ENCODE measurements at places on chromosomes 4 and X.

DNA sequence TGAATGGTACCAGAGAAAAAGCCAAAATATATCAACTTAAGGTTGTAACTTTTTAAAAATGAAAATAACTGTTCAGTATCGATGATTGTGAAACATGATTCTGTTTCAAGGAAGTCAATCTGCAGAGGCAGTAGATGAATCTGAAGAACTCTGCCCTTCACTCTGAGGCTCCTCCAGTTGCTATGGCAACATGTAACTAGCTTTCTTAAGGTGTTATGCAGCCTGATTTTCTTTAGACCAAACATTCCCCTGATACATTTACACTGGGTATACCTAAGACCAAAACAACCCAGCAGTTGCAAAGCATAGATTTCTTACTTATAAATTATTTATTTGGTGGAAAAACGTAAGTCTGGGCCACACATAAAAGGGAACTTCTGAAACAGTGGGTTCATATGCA, 133.6 kb upstream of the RASGEF1B start:
- DNase-seq, result no peak

GRCh38 chr4:158428242-158428641, 93.4 kb upstream of the RXFP1 start:
- no peak for DNase-seq

GRCh38 chrX:115413246-115413878, 123.8 kb downstream of the LUZP4 start:
- DNase-seq, result no peak

GRCh38 chr4:98081936-98082335, 61.3 kb downstream of the STPG2 start:
- DNase-seq, result no peak

DNA sequence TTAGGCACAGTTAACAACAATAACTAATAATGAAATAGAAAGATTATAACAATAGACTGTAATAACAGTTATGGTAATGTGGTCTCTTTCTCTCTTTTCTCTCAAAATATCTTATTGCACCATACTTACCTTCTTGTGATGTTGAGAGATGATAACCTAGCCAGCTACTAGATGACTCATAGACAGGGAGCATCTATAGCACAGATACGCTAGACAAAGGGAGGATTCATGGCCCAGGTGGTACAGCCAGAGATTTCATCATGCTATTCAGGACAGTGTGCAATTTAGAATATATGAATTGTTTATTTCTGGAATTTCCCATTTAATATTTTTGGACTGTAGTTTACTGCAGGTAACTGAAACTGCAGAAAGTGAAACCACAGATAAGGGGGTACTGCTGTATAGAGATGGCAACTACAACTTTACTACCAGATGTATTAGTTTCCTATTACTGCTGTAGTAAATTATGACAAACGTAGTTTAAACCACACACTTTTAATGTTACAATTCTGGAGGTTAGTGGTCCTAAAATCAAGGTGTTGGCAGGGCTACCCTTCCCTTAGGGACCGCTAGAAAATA, 41.8 kb upstream of the MAGED1 start:
- DNase-seq, result no peak

DNA sequence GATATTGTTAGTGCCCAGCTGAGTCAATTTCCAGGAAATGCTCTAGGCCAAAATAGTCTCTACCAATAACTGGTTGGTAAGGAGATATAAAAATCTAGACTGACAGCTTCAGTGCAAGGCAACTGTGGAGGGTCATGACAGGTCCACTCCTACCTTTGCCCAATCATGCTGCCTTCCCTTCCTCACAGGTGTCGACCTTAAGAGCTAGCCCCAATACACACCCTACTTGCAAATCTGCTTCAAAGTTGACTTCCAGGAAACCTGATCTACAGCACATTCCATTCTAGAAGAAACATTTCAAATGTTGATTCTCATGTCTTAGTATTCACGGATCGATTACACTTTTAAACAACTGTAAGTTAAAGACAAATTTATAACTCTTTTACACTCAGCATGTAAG, 1455.5 kb downstream of the TECRL start:
- DNase-seq, result no peak

GRCh38 chr4:32462944-32463343, 1742.8 kb downstream of the PCDH7 start:
- no peak for DNase-seq

GRCh38 chr4:3868211-3869173, 102.3 kb downstream of the ADRA2C start:
- DNase-seq, result no peak

- no peak for DNase-seq
Measured at GRCh38 chrX:80984118-80984517, 174.4 kb upstream of the BRWD3 start.
